ENCODE measurements at places on chromosomes 6 and 20. TPM values are rescaled to one million over a fixed set of nuclear protein-coding genes. Genes with fewer than 3 reads are reported as not detected.

- no peak for DNase-seq
These were observed 131.7 kb downstream of the LRRC1 start for GRCh38 chr6:53926505-53926904.

DNA sequence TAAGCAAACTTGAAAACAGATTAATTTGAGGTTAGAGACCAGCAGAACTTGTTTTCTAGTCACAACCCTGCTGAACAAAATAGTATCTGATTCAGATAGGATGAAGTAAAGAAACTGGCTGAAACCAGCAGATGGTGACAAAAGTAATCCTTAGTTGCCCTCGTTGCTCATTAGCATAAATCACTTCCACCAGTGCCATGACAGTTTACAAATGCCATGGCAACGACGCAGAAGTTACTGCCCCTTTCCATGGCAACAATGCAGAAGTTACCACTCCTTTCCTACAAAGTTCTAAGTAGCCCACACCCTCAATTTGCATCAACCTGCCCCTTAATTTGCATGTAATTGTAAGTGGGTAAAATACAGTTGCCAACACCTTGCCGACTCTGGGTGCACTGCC, 23.7 kb downstream of the SNRPB start:
- DNase-seq: no peak

DNA sequence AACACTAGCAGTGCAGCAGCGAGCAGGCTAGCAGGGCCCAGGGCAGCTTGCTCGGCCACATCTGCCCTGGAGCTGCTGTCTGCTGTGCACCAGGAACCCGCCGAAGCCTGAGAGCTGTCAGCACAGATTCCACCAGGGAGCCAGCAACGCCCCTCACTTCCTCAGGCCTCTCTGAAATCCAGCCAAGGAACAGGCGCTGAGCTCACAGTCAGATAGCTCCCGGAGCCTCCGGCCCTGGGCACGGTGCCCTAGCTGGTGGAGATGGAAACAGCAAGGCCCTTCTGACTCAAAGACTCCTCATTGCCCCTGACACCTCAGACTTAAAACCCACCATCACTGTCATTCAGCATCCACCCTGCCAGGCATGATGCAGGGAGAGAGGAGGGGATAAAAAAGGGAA, 839.4 kb downstream of the MAFB start:
- DNase-seq: peak; percentile 88

- DNase-seq: no peak
These were observed 292.6 kb downstream of the ALDH8A1 start for GRCh38 chr6:134657343-134657742.

GRCh38 chr6:153031335-153031955, 28.9 kb upstream of the MTRF1L start:
- no peak for DNase-seq

GRCh38 chr6:38088829-38089228, 269.3 kb downstream of the ZFAND3 start:
- no peak for DNase-seq

- no peak for DNase-seq
These were observed 269.1 kb upstream of the FOXQ1 start for GRCh38 chr6:1042583-1043457.

DNA sequence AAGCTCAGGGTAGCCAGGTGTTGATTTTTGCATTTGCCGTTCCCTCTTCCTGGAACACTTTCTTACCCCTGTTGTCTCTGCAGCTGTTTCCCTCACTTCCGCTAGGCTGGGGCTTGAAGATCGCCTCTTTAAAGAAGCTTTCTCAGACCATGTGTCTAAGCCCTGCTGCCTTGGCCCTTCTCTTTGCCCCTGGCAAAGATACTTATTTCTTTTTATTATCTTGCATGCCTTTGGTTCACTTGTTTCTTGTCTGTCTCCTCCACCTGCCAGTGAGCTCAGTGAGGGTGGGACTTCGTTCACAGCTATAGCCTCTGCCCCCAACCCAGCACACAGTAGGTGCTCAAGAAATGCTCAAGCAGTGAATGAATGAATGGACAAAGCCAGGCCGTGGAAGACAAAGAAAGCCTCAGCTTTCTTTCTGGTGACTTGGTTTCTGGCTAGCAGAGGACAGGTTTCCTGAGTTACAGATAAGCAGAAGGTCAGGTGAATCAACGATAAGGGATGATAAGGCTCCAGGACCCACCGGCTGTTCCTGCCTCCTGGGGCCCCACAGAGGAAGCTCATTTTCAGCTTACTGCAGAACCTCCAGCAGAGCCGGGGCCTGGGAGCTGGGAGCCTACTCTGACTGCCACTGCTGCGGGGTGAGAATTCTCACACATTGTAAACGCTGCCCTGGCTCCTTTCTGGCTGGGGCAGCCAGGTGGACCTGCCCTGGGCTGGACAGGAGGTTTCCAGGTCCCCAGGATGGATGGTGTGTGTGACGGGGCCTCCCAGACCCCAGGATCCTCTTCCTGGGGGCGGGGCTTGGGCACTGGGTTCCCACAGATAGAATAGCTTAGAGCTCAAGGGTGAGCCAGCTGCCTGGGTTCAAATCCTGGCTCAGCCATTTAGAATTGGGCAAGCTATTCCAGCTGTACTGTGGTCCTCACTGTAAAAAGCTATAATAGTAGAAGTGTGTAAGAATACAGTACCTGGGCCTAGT, 29.8 kb downstream of the SNAI1 start:
- DNase-seq: no peak

DNA sequence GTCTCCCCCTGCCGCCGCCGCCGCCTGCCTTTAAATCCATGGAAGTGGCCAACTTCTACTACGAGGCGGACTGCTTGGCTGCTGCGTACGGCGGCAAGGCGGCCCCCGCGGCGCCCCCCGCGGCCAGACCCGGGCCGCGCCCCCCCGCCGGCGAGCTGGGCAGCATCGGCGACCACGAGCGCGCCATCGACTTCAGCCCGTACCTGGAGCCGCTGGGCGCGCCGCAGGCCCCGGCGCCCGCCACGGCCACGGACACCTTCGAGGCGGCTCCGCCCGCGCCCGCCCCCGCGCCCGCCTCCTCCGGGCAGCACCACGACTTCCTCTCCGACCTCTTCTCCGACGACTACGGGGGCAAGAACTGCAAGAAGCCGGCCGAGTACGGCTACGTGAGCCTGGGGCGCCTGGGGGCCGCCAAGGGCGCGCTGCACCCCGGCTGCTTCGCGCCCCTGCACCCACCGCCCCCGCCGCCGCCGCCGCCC, 474 bp downstream of the CEBPB start:
- DNase-seq: no peak

GRCh38 chr20:17852323-17852722, 116.3 kb downstream of the SNX5 start:
- no peak for DNase-seq

- DNase-seq: no peak
These were observed 14.2 kb downstream of the VAPB start for GRCh38 chr20:58403272-58403671.

DNA sequence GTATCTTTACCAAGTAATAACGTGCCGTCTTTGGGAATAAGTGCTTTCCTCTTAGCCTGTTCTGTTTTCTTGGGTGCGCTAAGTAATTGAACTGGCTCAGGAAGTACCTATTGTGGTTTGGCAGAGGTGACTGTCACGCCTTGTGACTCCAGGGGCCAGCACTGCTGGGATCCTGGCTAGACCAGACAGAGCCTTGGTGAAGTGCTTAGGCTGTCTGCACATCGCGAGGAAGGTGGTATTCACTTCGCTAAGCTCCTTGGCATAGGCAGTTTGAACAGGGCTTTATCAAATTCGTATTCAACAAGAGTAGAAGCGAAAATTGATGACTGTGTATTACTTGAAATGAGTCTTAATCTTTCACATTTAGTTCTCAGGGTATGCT, 17.6 kb downstream of the PRDM1 start:
- no peak for DNase-seq

- no peak for DNase-seq
These were observed 9.6 kb downstream of the HRH3 start for GRCh38 chr20:62210496-62210855.

GRCh38 chr6:106099235-106099537, 13.1 kb downstream of the PRDM1 start:
- DNase-seq: no peak

DNA sequence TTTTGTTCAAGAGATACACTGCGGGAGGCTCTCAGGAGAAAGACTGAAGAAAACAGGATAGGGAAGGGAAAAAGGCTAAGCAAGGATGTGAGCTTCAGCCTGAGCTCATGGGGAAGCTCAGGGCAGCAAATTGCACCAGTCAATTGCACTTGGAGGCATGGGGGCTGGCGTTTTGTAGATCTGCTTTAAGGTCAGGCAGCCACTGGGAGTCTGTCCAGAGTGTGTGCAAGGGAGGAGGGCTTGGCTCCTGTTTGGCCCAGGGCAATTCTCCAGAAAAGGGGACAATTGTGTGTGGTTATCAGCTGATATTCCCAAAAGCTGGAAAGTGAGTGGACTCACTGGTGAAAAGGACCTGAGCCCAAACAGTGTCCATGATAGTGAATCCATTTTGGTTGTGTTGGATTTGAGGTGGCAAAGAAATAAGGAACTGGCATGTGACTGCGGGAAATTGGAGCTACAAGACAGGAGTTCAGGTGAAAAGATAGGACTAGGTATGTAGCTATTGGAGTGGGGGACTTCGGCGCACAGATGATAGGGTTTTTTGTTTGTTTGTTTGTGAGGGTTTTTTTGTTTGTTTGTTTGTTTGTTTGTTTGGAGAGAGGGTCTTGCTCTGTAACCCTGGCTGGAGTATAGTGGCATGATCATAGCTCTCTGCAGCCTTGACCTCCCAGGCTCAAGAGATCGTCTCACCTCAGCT, 22.3 kb upstream of the IER3 start:
- no peak for DNase-seq

DNA sequence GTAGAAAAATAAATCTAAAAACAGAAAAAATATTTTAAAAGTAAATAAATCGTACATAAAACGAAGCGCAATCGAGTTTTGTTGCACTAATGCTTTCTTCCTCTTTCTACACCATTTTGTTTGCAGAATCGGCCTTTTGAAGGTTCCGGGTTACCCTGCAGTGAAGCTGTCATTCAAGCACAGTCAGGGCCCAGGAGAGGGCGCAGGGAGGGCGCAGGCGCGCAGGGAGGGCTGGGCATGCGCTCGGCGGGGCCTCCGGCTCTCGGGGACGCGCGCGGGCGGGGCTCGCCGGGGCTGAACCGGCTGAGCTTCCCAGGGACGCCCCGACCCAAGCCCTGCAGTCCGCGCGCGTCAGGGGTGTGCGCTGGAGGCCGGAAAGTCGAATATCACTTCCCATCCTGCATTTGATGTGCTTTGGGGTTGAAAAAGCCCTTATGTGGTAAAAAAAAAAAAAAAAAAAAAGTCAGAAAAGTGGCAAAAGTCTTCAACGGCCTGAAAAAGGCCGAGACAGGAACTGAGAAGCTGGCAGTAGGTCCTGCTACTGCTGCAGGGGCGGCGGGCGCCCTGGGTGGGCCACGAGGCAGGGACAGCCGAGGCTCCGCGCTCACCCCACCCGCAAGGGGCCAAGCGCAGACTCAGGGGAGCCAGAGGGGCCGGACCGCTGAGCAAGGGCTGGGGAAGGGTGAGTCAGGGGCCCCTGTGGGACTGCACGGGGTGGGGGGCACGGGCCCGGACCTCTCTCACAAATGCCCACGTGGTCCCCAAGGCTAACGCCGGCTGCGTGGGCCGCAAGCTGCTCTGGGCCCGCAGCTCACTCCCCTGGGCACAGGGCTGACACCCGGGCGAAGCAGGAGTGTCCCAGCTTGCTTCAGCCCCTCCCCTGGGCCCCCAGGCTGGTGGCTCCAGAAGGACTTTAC, 40.5 kb downstream of the THBS2 start:
- peak; percentile 91 for DNase-seq

- no peak for DNase-seq
These were observed 42.0 kb downstream of the PNLDC1 start for GRCh38 chr6:159842035-159842434.

- peak; percentile 30 for DNase-seq
These were observed 82.0 kb upstream of the B3GAT2 start for GRCh38 chr6:71038711-71039344.

- no peak for DNase-seq
These were observed 336.0 kb downstream of the SYNE1 start for GRCh38 chr6:152301021-152301764.

DNA sequence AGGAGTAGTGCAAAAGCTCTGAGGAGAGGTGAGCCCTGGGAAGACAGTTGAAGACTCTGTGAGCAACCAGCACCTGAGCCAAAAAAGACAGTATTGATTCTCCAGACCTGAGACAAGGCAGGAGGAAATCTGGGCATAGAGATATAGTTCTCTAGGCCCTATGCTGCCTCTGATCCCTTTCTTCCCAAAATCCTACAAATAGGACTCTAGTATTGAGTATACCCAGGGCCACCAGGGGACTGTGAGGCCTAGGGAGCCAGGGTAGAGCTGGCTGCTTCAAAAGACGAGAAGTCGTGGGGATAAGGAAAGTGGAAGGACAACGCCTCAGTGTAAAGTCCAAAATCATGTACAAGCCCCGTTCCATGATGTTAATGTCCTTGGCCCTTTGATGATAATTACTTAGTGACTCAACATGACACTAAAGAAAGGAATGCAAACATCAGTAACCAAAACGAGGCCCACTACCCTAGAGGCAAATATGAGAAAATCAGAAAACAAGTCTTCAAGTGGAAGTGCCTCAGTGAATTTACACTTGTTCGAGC, 197.3 kb upstream of the PROKR2 start:
- no peak for DNase-seq

GRCh38 chr6:41580690-41581089, 34.5 kb downstream of the FOXP4 start:
- no peak for DNase-seq

DNA sequence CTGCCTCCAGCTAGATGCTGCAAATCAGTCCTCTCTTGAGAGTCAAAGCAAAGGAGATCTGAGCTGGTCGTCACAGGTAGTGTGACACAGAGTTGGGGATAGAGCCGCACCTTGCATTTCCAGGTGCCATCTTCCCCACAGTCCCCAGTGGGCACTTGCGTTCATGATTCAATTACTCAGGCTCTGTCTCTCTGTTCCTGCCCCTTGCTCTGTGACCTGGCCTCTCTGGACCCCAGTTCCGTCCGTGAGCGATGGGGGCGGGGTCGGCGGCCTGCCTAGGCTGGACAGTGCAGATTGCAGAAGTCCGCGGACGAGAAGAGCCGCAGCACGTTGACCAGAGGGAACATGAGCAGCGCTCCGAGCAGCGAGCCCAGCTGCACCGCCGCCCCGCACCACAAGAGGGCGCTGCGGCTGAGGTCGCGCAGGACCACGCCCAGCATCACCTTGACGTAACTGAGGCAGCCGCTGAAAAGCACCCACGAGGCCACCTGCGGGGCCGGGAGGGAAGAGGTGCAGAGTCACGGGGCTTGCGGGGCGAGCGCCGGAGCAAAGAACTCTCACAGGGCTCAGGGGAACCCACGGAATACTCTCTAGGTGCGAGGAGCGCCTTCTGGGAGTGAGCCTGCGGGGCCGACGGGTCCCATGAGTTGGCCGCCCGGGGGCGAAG, 7.4 kb downstream of the SLC52A3 start:
- DNase-seq: peak; percentile 25

Gene NMBR
- 0.21 TPM for polyA plus RNA-seq

Gene BFSP1
- polyA plus RNA-seq: 4.1 TPM

Gene RHAG
- 1.8 TPM for polyA plus RNA-seq

Gene MDC1
- 50.0 TPM for polyA plus RNA-seq

Gene TRIM10
- polyA plus RNA-seq: 0.24 TPM

Gene GFRAL
- 0.13 TPM for polyA plus RNA-seq

Gene IGF2R
- polyA plus RNA-seq: 60.0 TPM

Gene CRISP1
- polyA plus RNA-seq: not detected

Gene SYTL3
- 9.2 TPM for polyA plus RNA-seq

Gene TRIM40
- polyA plus RNA-seq: 0.09 TPM

Gene RNF8
- polyA plus RNA-seq: 42.5 TPM

Gene SERAC1
- 9.9 TPM for polyA plus RNA-seq
